Renal cortex interstitium (tissue), 15 donors: ENCODE measurements at places on chromosomes 3 and 15.

- no peak for DNase-seq
These were observed 14.5 kb downstream of the EMC4 start for GRCh38 chr15:34239151-34239808.

GRCh38 chr3:177199206-177199760, 2.0 kb upstream of the TBL1XR1 start:
- no peak for DNase-seq

DNA sequence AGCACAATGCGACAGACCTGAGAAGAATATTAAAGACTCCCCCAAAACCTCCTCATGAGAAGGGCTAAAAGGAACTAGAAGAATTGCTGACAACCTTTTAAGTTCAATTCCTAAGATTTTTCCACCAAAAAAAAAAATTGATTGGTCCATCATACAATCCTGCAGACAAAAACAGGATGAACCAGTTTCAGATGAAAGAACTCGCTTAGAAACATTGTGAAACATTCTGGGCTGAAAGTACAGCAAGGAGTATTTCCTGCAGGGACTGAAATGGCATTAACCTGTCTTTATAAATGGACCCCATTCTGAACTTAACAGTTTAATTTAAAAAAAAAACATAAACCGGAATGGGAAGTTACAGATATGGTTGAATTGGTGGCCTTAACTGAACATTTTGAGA, 96.0 kb upstream of the FAM174B start:
- DNase-seq: no peak

- DNase-seq: no peak
These were observed 28.1 kb downstream of the PRR23E start for GRCh38 chr3:127221037-127221436.

DNA sequence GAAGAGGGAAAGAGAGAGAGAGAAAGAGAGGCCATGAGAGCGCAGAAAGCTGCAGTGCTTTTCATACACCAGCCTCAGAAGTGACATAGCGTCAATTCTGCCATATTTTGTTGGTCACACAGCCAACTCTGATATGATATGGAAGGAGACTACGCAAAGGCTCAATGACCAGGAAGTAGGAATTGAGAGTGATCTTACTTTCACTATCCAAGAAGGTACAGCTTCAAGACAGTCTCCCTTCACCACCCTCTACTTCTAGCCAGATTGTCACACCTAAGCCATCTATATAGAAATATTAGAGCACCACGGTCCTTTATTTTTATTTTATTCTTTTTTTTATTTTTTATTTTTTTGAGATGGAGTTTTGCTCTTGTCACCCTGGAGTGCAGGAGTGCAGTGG, 21.1 kb downstream of the PARP15 start:
- no peak for DNase-seq

- no peak for DNase-seq
These were observed 163.8 kb downstream of the LSAMP start for GRCh38 chr3:116281313-116282143.
